Activated CD8-positive, alpha-beta memory T cell treated with anti-CD3 and anti-CD28 coated beads for 1 hour (primary cell): ENCODE measurements at places on chromosomes 1 and 21.

DNA sequence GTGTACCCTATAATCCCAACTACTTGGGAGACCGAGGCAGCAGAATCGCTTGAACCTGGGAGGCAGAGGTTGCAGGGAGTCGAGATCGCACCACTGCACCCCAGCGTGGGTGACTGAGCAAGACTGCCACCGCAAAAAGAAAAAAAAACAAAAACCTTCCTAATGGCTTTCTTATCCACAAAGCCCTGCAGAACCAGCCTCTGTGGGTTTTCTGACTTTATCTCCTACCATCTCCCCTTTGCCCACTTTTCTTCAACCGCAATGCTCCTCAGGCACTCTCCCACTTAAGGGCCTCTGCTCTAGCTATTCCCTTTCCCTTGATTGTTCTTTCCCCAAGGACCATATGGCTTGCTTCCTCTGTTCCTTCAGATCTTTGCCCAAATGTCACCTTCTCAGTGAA is 67.9 kb upstream of the PUM1 start:
- DNase-seq = no peak

- no peak for DNase-seq
These were observed 53.3 kb downstream of the AHDC1 start for GRCh38 chr1:27550510-27551169.

GRCh38 chr1:222123111-222123510 is 381.2 kb upstream of the DUSP10 start:
- no peak for DNase-seq

DNA sequence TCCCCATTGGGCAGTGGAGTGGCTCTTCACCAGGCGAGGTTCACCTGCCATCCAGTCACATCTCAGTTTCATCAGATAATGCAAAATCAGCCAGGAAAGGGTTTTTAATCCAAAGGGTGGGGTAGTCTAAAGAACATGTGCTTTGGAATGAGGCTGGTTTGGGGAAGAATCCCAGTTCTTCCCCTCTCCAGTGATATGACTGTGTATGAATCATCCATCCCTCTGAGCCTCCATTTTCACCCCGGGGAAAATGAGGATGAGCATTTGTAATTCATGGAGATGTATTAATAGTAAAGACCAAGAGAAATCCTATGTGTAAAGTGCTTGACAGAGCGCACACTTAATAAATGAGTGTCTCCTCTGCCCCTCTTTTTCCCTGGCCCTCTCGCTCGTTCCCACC is 215.1 kb upstream of the FGGY start:
- no peak for DNase-seq

DNA sequence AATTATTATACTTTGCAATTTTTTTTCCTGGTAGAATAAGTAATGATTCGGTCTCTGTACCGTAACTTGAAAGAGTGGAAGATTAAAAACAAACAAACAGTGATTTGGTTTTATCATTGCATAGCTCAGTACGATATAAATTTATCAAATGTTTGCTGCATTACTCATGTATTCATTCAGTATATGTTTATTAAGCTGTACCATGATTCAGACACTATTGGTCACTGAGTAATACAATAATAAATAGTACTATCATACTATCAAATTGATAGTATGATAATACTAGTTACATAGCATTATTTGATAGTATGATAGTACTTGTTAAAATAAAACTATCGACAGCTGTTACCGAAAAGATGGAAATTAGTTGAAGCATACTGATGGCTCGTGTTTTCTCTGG is 12.1 kb downstream of the CENPF start:
- DNase-seq = no peak

DNA sequence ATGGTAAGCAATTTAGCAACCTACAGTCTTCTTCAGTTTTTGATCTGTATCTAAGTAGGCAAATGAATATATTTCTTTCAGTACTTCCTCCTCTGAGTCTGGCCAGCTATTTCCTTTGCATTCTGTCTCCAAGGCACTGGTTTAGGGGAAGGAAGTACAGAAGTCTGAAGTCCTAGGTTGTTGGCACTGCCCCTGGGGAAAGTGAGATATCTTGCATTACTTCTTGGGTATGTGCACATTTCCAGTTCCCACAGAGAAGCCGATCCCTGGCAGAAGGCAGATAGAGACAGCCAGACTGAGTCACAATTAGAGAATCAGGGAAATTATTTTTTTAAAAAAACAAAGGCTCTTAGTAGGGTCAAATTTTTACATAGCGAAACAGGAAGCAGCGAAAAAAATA is 98.8 kb downstream of the RASAL2 start:
- no peak for DNase-seq

- no peak for DNase-seq
These were observed 5.1 kb downstream of the KCNJ15 start for GRCh38 chr21:38261851-38262250.

DNA sequence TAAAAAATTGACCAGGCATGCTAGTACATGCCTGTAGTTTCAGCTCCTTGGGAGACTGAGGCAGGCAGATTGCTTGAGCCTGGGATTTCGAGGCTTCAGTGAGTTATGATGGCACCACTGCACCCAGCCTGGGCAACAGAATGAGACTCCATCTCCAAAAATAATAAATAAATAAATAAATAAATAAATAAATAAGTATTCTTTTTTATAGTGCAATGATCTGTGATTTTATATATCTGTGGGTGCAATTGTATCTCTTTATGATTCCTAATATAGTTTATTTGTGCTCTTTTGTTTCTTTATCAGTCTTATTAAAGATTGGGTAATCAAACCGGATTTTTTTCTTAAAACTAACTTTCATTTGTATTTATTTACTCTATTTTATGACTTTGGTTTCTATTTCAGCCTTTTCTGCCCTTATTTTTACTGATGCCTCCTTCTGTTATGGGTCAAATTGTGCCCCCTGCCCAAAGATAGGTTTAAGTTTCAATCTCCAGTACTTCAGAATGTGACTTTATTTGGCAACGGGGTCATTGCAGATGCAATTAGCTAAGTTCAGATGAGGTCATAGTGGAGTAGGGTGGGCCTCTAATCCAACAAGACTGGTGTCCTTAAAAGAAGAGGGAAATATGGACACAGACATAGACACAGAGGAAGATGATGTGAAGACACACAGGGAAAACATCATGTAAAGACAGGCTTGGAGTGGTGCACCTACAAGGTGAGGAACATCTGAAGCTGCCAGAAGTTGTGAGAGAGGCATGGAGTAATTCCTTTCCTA is 74.9 kb upstream of the CDC42BPA start:
- DNase-seq = no peak

DNA sequence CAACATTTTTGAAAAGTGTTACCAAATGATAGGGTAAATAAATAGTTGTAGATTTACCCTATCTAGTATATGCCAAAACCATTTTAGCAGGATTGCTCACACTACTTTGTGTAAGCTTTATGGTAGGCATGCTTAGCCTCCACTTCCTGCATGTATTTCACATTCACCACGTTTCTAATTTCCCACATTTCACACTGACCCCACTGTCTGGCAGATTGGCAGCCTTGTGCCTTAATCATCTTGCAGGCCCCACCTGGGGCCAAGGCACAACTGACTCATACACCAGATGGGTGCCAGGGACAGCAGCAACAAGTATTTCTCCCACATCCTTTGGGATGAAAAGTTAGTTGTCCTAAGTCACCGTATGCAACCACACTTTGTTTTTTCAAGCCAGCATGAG is 21.2 kb upstream of the CENPF start:
- no peak for DNase-seq

DNA sequence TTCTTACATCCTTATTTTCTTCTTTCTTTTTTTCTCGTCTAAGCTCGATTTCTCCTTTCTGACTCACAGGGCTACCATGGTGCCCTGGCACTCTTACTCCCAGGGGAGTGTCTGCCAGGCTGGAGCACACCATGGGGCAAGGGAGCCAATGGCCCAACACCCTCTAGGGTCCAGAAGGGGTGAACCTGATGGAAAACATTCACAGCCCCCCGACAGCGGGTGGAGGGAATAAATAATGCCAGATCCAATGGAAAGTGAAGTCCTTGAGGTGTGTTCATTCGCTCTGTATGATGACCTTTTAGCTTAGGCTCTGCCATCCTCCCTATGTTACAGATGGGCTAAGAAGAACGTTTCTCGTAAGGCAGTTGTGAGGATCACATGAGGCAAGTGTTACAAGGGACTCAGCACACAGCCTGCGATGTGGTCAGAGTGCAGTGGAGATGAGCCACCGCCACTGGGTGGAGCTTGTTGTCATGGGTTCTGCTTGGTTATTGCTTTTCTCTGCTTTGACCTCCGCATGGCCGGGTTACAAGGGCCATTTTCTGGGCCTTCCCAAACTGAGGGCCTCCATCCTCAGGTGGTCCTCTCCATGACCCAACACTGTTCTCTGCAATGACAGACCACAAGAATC is 3.5 kb upstream of the FCMR start:
- DNase-seq = no peak

DNA sequence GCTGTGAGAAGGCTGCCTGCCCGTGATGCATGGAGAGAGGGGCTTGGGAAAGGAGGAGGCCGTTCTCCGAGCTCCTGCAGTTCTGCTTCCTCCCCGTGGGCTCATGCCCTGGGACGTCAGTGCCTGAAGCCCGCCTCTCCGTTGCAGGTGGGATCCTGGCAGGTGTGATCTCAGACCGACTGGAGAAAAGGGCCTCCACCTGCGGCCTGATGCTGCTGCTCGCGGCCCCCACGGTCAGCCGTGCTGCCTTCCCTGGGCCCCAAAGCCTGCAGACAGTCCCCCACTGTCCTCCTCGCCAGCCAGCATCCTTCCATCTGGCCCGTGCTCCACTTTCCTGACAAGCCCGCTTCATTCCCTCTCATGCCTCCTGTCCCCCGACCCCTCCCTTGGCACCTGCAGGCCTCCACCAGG is 50.9 kb downstream of the SLC37A1 start:
- DNase-seq = no peak

GRCh38 chr1:48789903-48790302 is 13.2 kb upstream of the BEND5 start:
- no peak for DNase-seq

DNA sequence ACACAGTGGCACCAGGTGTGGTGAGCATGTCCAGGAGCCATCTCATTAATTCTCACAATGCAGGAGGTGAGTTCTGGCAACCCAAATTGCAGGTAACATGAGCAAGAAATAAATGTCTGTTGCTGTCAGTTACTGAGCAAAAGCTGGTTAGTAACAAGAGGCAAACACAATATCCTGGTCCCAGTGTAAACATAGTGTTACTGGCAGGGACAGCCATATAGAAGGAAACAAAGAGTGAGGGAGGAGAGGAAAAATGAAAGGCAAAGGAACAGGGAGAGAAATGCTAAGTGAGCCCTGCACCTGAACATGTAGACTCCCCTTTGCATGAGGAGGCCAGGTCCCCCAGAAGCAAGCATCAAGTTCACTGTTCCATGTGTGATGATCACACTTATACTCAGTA is 203.6 kb downstream of the TRABD2B start:
- DNase-seq = no peak

GRCh38 chr1:40392221-40392620 is 18.7 kb downstream of the SMAP2 start:
- DNase-seq = no peak

- DNase-seq = no peak
These were observed 28.0 kb downstream of the TAF5L start for GRCh38 chr1:229597877-229598276.

- DNase-seq = no peak
These were observed 9.8 kb downstream of the PARP1 start for GRCh38 chr1:226397955-226398636.

DNA sequence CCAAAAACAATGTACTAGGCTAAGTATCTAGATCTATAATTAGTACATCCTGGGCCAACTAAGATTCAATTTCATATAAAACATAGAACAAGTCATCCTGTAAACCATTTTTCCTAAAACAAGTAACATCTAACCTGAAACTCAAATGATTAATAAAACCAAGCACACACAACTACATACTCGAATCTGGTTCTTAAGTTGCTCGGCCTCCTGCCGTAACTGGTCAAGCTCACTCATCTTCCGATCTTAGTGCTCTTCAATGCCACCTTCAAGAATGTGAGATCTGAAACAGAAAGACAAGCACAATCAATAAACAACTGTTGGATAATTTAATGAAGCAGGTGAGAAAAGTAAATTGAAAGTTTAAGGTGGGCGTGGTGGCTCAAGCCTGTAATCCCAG is 46.9 kb upstream of the NADK start:
- no peak for DNase-seq

DNA sequence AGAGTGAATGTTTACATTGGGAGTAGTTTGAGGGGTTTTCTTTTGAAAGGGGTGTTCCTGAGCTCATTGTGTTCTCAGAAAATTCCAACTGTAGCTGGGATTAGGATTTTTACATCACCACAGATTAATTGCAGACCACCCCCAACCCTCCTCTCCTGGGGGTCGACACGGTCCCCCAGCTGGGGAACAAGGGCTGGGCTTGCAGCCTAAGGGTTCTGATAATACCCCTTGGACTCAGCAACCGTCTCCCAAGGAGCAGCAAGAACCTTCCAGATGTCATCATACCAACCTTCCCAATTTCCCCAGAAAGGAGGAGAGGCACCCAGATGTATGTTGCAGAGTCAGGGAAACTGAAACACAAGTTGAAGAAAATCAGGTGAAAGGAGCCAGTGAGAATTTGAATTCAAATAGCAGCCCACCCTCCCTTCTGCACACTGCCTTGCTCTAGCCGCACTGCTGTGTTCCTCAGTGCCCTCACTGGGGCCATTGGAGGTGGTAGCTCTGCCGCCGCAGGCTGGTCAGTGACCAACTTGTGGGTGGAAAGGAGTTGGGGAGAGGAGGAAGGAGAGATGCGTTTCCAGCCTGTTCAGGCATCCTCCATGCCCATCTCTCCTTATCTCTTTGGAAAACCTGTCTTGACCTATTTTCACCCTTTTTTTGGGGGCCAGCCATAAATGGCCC is 14.7 kb upstream of the IGFN1 start:
- DNase-seq = no peak

GRCh38 chr1:228691926-228692325 is 43.4 kb upstream of the RHOU start:
- no peak for DNase-seq

DNA sequence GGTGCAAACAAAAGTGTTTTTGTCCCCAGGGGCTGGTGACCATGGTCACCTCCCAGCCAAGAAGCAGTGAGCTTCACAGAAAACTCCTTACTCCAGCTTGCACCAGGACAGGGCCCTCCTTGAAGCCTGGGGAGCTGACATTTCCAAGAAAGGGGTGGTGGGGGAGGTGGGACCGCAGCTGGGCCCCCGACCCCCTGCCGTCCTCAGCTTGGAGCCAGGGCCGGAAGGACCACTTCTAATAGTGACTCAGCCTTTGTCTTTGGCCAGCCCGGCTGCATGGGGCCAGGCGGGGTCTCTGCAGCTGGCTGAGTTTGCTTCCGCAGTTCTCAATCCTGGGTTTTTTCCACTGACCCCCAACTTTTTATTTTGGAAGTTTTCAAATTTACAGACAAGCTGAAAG is 136.5 kb upstream of the POU3F1 start:
- DNase-seq = no peak

DNA sequence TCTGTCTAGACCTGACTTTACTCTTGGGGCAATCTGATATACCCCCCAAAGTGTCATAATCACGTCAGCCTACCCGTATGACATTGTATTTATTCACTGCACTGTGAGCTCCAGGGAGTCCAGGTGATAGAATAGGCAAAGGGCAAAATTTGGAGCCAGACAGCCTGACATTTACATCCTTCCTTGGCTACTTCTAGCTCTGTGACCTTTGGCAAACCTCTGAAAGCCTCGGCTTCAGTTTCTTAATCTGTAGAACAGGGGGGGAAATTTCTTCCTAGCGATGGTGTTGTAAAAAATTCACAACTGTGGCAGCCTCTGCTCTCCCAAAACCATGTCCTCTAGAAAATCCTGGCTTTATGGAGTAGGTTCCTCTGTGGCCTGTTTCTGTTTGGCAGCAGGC is 240.9 kb downstream of the KIF26B start:
- DNase-seq = no peak

- DNase-seq = no peak
These were observed 17.5 kb downstream of the RNF2 start for GRCh38 chr1:185062710-185063370.

- DNase-seq = no peak
These were observed 669.3 kb downstream of the MATN1 start for GRCh38 chr1:30054126-30054525.
